Gastrocnemius medialis (tissue), 4 donors: ENCODE measurements at places on chromosomes 5 and 9. TPM values are rescaled to one million over a fixed set of nuclear protein-coding genes. Genes with fewer than 3 reads are reported as not detected.

GRCh38 chr5:157990583-157991181 lies 131.7 kb upstream of the CLINT1 start:
- H3K27me3 ChIP-seq: no peaks in the 10 kb centered on the region
- no peak overlapping the region for H3K27ac ChIP-seq
- DNase-seq: no peak

- DNase-seq: no peak
- no peaks in the 10 kb centered on the region for H3K27me3 ChIP-seq
- no peaks in the 10 kb centered on the region for H3K4me1 ChIP-seq
- H3K4me3 ChIP-seq: no peak overlapping the region
Observed at GRCh38 chr5:88393042-88393441, 124.4 kb upstream of the TMEM161B start.

- H3K27ac ChIP-seq: no peak overlapping the region
Observed at GRCh38 chr5:52283221-52283620, 504.5 kb upstream of the ITGA1 start.

DNA sequence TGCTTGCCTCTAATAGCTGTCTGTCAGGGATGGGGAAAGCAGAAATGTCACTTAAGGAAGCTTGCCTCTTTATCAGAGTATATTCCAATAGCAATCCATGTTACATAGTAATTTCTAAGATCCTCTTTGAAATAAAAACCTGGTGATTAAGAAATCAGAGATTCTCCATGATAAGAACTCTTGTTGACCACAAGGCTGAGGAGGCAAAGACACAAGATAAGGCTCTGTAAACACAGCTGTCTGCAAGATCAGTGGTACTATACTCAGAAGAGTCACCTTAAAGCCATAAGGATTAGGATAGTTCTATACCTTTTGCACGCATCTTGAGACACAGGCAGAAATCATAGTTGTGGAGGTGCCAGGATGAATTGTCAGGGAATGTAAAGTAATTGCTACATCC lies 40.3 kb downstream of the HEXB start:
- H3K4me1 ChIP-seq: no peaks in the 10 kb centered on the region
- no peaks in the 10 kb centered on the region for H3K27me3 ChIP-seq
- no peak overlapping the region for H3K4me3 ChIP-seq
- peaks cover 2% of the 10 kb centered on the region for H3K36me3 ChIP-seq
- no peak overlapping the region for H3K27ac ChIP-seq

DNA sequence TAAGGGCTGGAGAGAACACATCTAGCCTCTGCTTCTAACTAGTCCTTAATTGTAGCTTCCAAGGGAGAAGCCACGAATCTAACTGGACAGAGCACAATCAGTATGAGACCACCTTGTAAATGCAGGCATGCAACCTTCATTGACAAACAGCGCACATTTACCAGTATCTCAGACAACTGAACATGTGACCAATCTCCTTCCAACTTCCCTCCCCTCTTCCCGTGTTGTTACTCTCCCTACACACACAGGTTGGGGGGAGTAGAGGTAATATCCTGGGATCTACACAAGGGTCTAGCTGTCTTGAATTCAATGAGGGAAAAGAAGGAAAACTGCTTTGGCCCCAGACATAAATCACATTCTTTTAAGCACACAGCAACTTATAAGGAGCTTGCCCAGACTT lies 77.6 kb downstream of the LIFR start:
- no peaks in the 10 kb centered on the region for H3K36me3 ChIP-seq
- H3K27ac ChIP-seq: no peak overlapping the region
- no peaks in the 10 kb centered on the region for H3K27me3 ChIP-seq
- DNase-seq: no peak
- no peaks in the 10 kb centered on the region for H3K4me1 ChIP-seq

GRCh38 chr5:161483721-161484120 lies 62.8 kb downstream of the GABRB2 start:
- no peaks in the 10 kb centered on the region for H3K27me3 ChIP-seq
- no peaks in the 10 kb centered on the region for H3K4me1 ChIP-seq
- no peak overlapping the region for H3K27ac ChIP-seq
- no peaks in the 10 kb centered on the region for H3K36me3 ChIP-seq
- DNase-seq: no peak

DNA sequence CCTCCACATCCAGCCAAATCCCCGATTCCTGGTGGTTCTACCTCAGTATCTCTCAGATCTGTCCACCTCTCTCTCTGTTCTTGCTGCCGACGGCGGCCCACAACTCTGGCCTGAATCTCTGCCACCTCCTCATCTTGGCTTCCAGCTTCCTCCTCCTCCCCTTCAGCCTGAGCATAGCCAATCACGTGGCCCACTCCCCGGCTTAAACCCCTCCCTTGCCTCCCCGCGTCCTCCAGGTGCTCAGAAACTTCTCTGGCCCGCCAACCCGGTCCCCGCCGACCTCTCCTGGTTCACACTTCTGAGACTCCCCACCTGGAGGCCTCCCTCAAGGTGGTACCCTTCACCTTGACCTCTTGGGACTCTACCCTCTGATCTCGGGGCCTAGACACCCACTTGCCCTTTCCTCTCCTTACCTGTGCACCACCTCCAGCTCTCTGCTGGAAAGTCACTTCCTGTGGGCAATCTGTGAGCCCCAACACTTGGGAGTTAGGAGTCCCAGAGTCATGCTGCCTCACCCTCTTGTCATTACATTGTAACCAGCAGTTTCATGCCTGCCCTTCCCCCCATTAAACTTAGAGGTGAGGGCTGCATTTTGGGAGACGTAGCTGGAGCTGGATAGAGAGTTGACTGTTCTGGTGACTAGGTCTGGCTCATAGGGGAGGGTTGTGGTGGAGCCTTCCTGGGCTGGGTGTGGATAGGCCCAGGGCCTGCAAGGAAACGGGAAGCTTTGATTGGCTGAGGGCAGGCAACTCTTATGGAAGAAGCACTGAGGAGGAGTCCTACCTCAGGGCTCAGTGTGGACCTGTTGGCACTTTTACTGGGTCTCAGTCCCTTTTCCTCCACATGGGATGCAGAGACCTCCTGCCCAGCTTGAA lies 4.5 kb upstream of the SET start:
- H3K27ac ChIP-seq: peak overlapping the region; percentile 41
- H3K27me3 ChIP-seq: no peaks in the 10 kb centered on the region
- H3K4me1 ChIP-seq: no peaks in the 10 kb centered on the region

Gene FSTL4
- 0.20 TPM for total RNA-seq

Gene PPP2CA
- total RNA-seq: 179 TPM

Gene RASGRF2
- total RNA-seq: 3.6 TPM

Gene NRG2
- total RNA-seq: 10.3 TPM
